Left cardiac atrium (tissue), 4 donors: ENCODE measurements at places on chromosomes 6 and 20.

DNA sequence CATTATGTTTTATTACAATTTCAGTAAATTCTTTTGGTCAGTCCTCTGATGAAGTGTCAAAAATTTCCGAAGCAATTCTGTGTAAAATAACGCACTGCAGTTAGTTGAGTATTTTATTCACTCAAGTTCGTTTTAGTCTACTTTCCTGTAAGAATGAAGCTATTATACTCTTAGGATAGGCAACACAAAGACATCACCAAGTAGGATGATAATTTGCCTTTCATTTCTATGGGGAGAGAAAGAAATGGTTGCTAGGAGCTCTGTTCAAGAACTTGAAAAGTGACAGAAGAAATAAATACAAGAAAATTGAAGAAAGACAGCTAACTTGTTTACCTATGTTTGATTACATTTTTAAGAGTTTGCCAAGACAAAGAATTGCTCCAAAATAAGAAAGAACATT is 290.4 kb downstream of the EYS start:
- no peak for DNase-seq

- DNase-seq: no peak
These were observed 280.7 kb upstream of the CITED2 start for GRCh38 chr6:139654888-139655782.

GRCh38 chr20:21272279-21272678 is 30.9 kb upstream of the XRN2 start:
- DNase-seq: no peak

DNA sequence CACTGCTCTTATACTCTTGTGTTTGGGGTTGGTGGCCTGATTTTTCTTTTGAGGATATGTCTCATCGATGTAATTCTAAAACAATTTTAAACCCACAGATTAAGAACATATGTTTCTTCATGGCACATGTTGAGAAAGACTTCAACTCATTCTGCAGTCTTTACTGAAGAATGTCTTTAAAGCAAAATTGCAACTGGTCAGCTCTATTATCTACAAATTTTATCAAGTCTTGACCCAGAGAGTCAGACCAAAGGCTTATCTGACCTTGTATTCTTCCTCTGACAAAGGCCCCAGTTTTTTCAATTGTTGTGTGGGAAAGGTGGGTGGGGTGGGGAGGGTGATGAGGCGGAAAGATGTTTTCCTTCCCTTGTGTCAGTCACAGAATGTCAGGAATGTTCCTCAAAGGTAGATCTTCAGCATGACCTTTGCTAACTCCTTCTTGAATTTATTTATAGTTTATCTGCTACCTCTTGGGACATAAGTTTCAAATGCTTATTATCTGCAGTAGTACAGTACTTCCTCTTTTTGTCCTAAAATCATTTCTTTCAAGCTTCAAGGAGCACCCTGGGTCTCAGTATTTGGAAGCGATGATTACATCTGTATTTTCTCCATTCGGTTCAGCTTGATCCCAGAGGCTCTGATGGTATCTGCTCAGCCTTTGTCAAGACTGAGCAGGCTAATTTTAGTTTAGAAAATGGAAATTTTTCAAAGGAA is 63.2 kb upstream of the TIAM2 start:
- no peak for DNase-seq

GRCh38 chr6:150667977-150668716 is 68.5 kb downstream of the PLEKHG1 start:
- peak; percentile 94 for DNase-seq

GRCh38 chr6:25893778-25894177 is 19.7 kb upstream of the SLC17A3 start:
- DNase-seq: no peak

- no peak for DNase-seq
These were observed 311.1 kb downstream of the ADGRG6 start for GRCh38 chr6:142612956-142613355.

- no peak for DNase-seq
These were observed 2.2 kb upstream of the STXBP5 start for GRCh38 chr6:147201885-147202515.

- peak; percentile 59 for DNase-seq
These were observed 7.6 kb downstream of the TREM1 start for GRCh38 chr6:41278699-41279405.

DNA sequence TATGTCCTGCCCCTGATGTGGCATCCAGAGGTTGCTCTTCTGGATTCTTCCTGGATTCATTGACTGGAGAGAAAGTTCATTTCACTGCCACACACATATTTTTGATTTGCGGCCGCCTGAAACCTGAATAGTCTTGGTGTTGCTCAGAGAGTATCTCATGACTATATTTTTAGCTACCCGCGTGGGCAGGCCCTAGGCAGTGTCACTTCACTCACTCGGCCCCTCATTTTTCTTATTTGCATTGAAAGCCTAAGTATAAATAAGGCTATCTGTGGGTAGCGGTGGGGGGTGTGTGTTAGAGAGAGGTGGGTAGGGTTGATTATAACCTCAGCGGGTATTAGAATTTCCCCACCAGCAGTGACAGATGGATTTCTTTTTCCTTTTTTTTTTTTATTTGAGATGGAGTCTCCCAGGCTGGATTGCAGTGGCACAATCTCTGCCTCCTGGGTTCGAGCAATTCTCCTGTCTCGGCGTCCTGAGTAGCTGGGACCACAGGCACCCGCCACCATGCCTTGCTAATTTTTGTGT is 113.5 kb downstream of the JARID2 start:
- no peak for DNase-seq

GRCh38 chr6:79416931-79417330 is 120.3 kb downstream of the LCA5 start:
- no peak for DNase-seq
